GM04503 (cell line): ENCODE measurements at places on chromosomes 4 and X.

GRCh38 chr4:160493206-160493605 is 1390.3 kb downstream of the RAPGEF2 start:
- DNase-seq = no peak

DNA sequence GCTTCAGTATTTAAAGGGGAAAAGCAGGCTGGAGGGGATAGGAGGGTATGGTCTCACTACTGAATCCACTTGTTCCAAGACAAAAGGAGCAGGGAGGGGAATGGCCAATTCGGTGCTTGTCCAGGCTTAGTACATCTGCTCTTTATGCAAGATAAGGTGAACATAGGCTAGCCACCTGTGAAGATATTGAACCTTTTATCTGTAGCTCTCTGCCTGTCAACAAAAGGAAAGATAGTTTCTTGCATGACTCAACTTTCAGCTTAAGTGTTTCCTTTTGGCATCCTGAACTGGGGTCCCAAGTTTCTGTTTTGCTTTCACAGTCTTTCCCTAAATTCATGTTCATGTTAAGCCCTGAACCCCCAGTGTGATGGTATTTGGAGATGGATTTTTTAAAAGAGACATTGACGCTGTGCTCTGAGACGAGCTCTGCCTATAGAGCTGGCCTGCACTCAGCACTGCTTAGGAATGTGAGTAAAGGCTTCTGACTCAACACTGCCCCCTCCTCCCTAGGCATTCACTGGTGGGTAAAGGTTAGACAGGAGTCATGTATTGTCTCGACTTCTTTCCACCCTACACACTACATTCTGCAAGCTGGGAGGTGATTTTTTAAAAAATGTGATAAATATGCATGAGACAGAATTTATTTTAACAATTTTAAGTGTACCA is 28.2 kb downstream of the FAM149A start:
- DNase-seq = no peak

DNA sequence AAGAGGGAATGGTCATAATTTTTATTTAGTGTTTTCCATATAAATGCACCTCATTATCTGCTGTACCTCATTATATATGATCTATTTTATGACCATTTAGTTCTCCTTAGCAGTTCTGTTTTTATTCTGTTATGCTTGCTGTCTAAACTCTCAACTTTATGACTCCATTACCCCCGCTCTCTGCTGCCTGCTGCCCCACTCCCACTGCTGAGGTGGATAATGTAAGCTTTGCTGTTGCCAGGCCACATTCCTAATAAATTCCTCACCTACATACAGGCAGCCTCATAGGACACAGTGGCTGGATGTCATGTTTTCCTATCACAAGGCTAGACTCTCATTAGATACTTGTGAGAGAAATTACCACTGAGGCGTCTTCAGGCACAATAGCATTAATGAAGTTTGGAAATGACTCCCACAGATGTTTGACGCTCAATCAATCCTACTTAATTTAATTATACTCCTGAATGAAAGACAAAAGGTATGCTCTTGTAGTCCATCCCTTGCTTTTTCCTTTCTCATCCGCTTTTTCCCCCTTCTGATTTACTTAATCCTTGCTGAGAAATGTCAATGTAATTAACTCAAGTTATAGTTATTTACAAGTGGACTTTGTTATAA is 497.5 kb upstream of the IGFBP7 start:
- no peak for DNase-seq

GRCh38 chr4:170672381-170672965 is 582.7 kb upstream of the AADAT start:
- DNase-seq = no peak

DNA sequence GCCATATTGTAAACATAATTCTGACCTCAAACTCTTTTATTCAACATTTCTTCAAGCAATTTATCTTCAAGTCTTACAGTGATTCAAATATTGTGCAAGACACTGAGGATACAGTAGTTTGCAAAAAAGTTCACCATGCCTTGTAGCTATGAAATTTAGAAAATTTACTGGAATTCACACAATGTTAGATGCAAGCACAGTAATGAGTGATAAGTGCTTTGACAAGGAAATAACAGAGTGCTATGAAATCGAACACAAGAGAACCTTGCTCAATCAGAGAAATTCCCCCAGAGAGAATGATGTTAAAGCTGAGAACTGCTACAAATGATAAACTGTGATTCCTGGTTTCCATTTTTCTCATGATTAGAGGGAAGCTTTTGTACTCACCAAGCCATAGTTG is 952.9 kb downstream of the FAT4 start:
- peak; percentile 60 for DNase-seq

GRCh38 chr4:82373486-82373815 is 340 bp downstream of the HNRNPD start:
- DNase-seq = no peak

DNA sequence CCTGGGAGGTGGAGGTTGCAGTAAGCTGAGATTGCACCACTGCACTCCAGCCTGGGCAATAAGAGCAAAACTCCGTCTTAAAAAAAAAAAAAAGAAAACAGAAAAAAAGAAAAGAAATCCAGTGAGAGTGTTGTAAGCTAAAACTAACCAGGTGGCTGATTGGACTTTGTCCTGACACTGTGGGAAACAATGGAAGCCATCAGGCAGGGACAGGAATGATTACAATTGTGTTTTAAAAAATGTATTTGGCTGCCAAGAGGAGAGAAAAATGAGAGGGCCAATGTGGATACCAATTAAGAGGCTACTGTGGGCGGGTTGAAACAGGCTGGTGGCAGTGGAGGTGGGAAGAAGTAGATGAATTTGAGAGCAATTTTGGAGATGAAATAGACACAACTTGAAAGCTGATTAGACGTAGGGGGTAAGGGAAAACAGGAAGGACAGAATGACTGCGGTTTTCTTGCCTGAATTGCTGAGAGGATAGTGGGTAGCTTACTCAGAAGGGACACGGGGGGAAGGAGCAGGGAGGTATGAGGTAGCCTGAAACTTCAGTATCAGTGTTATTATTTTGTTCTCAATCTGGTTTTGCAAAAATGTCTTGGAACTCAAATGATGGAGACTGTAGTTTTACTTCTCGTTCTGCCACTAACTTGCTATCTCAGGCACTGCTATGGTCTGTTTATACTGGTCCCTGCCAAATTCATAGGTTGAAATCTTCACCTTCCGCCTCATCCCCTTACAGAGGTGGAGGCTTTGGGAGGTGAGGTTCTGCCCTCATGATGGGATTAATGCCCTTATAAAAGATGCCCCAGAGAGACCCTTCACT is 45.6 kb upstream of the CHRNA9 start:
- no peak for DNase-seq

GRCh38 chr4:101956068-101956825 is 165.7 kb downstream of the BANK1 start:
- DNase-seq = no peak

- DNase-seq = no peak
Observed at GRCh38 chr4:156858071-156858470, 113.5 kb downstream of the PDGFC start.

DNA sequence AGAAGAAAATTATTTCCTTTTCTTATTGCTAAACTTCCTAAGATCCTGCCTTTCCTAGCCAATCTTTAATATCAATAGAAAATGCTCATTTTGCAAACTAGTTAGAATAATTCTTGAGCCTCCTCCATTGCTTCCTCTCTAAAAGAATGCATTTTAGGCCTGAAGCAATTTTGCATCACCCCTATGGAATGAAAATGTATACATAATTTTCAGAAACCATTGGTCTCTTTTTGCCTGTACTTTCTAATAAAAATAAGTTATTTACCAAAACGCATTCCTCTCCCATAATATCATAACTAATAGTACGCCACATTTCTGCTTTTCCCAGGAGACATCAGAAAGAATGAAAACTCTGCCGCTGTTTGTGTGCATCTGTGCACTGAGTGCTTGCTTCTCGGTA is 1.7 kb downstream of the MUC7 start:
- no peak for DNase-seq

- DNase-seq = no peak
Observed at GRCh38 chr4:57044996-57045395, 65.2 kb downstream of the IGFBP7 start.

DNA sequence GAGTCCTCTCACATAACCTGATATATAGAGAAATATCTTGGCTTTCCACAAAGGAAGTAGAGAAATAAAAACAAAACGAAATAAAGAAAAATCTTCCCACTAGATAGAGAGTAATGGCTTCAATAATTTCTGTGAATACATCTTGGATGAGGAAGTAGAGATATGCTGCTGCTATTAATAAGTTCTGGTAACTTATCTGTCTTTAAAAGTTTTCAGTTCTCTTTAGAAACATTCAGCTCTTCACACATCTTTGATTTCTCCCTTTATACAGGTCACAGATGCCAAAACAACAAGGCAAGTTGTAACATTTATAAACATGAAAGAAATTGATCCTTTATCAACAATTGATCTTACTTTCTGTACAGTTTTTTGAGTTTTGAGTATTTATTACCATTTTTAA is 615.8 kb downstream of the TRAM1L1 start:
- no peak for DNase-seq

DNA sequence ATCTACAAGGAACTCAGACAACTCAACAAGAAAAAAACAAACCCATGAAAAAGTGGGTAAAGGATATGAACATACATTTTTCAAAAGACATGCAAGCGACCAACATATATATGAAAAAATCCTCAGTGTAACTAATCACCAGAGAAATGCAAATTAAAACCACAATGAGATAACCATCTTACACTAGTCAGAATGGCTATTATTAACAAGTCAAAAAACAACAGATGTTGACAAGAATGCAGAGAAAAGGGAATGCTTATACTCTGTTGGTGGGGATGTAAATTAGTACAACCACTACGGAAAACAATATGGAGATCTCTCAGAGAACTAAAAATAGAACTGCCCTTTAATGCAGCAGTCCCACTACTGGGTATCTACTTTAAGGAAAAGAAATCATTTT is 12.1 kb downstream of the NIPAL1 start:
- DNase-seq = no peak

GRCh38 chrX:118566359-118566758 is 70.7 kb downstream of the DOCK11 start:
- DNase-seq = peak; percentile 36

DNA sequence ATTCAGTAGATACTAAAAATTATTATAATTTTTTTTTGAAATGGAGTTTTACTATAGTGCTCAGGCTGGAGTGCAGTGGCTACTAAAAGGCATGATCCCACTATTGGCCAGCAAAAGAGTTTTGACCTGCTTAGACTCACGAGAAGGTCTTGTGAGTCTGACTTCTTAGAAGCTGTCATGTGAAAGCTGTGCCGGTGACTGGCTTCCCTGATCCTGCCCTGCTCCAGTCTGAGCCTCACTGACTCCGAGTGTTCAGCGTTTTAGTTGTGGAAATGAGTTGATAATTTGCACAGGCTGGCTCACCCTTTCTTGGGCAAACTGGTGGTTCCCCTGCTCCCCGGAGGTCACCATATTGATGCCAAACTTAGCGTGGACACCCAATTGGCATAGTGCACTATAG is 16.4 kb upstream of the CXCL8 start:
- DNase-seq = no peak

GRCh38 chr4:94558392-94558904 is 106.7 kb downstream of the PDLIM5 start:
- DNase-seq = no peak

DNA sequence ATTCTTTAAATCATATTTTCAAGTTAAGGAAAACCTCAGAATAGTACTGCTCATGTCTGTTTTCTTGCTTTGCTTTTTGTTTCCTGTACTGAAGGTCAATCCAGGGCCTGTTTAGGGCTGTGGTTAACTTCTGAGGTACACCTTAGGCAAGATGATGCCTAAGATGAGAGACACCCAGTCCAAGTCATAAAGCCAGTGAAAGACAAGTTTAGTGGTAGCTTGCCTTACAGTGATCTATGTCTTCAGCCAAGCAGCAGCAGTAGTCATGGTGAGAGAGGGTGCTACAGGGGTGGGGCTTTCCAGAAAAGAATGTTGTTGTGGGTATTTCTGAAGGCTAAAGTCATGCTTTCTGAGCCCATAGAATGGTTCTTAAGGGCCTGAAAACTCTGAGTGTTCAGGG is 173.7 kb downstream of the VSIG4 start:
- DNase-seq = no peak

DNA sequence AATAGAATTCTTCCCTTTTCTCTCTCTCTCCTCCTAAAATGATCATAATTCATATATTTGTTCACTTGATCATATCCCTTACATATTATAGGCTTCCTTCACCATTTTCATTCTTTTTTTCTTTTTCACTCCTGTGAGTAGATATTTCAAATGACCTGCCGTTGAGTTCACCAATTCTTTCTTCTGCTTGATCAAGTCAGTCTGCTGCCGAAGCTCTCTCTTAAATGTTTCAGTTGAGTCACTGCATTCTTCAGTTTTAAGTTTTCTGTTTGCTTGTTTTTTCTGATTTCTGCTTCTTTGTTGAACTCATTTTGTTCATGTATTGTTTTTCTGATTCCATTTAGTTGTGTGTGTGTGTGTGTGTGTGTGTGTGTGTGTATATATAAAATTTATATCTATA is 354.3 kb downstream of the GPAT3 start:
- DNase-seq = no peak

GRCh38 chr4:40264995-40265909 is 68.4 kb downstream of the RHOH start:
- DNase-seq = no peak

DNA sequence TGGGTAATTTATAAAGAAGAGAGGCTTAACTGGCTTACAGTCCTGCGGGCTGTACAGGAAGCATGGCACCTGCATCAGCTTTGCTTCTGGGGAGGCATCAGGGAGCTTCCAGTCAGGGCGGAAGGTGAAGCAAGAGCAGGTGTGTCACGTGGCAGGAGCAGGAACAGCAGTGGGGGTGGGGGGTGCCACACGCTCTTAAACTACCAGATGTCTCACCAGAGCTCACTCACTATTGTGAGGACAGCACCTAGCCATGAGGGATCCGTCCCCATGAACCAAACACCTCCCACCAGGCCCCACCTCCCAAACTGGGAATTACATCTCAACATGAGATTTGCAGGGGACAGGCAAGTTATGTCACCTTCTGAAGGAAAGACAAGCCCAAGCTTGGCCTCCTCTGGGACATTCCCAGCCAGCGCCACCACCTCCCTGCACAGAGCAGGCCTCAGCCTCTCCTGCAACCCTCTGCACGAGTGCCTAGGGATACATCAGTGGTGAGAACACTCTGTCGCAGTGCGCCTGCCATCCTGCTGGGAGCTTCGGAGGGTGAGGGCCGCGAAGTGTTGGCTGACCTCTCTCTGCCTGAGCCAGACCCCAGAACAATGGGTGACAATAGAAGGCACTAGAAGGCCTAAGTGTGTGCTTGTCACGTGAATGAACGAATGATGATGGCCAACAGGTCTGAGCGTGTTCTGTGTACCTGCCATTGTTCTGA is 244.3 kb downstream of the EVC2 start:
- DNase-seq = no peak

GRCh38 chr4:78059524-78059889 is 2.4 kb downstream of the FRAS1 start:
- no peak for DNase-seq

GRCh38 chrX:119427024-119427794 is 28.1 kb downstream of the SLC25A43 start:
- no peak for DNase-seq

- no peak for DNase-seq
Observed at GRCh38 chr4:174808836-174809235, 20.2 kb downstream of the GLRA3 start.

GRCh38 chrX:6813836-6814370 is 279.0 kb upstream of the VCX3A start:
- no peak for DNase-seq
